CD4-positive, alpha-beta memory T cell (primary cell): ENCODE measurements at places on chromosomes 11 and 22. TPM values are rescaled to one million over a fixed set of nuclear protein-coding genes. Genes with fewer than 3 reads are reported as not detected.

Gene CHRNA10
- 4.6 TPM for total RNA-seq

Gene GPR137
- total RNA-seq: 34.7 TPM

DNA sequence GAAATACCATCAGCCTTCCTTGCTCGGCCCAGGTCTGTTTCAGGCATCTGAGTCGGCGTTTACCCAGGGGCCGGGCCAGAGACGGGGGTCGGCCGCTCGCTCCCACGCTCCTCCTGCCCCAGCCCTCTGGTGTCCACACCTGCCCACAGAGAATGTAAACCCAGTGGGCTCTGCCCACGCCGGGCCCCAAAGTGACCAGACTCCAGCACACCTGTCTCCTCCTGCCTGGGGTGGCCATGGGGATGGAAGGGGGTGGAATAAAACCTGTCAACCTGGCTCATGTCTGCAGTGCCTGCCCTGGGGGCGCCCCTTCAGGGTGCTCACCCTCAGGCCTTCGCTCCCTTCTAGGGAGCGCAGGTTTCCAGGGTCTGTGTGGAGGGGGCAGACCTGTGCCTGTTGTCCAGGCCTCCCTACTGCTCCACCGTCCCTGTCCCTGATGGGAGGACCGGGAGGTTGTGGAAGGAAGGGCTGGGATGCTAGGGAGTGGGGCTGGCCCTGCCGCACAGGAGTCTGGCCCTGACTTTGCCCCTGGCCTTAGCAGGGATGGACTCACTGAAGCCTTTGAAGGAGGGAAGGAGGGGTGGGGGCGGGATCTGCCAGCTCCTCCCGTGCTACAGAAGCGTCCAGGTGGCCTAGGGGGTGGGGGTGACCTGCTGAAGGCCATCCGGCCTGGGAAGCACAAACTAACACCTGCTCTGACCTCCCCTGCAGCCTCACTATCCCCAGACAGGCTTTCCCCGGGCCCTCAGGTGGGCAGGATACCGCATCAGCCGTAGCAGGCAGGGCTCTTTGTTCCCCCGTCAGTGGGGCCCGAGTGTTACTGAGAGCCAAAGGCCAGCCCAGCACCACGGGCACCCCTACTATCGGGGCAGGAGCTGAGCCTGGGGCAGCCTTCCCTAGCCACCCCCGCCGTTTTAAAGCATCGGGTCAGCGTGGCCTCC lies 14.7 kb upstream of the ARHGAP8 start:
- DNase-seq: no peak

- DNase-seq: no peak
These were observed 163.8 kb upstream of the BDNF start for GRCh38 chr11:27864091-27864491.

DNA sequence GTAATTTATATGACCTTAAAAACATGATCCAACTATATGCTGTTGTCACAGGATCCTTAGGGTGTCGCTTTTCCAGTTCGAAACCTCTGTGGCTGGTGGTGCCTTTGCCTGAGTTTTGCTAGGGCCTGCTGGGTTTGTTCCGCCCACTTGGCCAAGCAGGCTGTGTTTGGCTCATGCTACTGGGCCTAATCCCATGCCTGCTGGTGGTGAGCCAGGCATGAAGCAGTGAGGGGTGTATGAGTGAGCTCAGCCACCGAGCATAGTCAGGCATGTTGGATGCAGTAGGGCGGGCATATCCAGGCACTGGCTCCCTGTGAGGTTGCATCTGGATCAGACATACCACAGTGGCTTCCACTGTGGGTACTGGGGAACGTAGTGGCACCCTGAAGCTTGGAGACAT lies 16.3 kb downstream of the NPAT start:
- DNase-seq: no peak
